ENCODE measurements at places on chromosomes 4 and X. TPM values are rescaled to one million over a fixed set of nuclear protein-coding genes. Genes with fewer than 3 reads are reported as not detected.

The WAS gene
- 41.2 TPM for total RNA-seq

- no peak for DNase-seq
Observed at GRCh38 chr4:100075056-100075455, 115.2 kb downstream of the DDIT4L start.

DNA sequence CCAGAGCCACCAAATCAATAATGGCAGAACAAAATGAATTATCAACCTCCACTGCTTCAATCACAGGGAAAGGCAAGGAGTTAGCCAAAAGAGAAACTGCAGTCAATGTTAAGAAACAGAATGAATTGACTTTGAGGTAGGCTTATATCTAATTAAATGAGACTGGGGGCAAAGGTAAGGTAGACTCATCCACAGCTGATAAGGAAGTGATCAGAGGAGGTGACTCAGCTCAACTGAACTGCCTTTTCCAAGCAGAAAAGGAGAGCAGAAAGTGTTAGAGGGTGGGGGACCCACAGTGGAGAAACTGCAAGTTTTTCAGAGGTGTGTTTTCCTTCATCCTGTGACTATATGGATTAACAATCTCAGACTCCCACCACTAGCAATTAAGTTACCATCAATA is 345.8 kb upstream of the PPARGC1A start:
- DNase-seq = no peak

DNA sequence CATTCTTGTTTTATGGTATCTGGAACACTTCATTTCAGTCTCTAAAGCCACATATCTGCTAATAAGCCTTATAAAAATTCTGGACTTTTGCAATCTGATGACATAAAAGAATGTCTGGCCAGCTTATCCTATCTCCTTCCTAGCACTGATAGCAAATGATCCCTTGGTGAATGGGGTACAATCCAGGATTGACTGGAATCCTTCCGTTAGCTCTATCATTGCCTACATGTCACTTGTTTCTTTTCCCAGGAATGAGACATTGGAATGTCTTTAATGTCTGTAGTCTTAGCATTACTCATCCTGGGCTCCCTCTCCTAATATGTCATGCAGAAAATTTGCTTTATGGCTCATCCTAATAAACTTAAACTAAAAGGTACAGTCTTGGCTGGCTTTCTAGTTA is 14.8 kb upstream of the PABPC4L start:
- no peak for DNase-seq

GRCh38 chrX:1673337-1673736 is 58.5 kb downstream of the ASMT start:
- no peak for DNase-seq

DNA sequence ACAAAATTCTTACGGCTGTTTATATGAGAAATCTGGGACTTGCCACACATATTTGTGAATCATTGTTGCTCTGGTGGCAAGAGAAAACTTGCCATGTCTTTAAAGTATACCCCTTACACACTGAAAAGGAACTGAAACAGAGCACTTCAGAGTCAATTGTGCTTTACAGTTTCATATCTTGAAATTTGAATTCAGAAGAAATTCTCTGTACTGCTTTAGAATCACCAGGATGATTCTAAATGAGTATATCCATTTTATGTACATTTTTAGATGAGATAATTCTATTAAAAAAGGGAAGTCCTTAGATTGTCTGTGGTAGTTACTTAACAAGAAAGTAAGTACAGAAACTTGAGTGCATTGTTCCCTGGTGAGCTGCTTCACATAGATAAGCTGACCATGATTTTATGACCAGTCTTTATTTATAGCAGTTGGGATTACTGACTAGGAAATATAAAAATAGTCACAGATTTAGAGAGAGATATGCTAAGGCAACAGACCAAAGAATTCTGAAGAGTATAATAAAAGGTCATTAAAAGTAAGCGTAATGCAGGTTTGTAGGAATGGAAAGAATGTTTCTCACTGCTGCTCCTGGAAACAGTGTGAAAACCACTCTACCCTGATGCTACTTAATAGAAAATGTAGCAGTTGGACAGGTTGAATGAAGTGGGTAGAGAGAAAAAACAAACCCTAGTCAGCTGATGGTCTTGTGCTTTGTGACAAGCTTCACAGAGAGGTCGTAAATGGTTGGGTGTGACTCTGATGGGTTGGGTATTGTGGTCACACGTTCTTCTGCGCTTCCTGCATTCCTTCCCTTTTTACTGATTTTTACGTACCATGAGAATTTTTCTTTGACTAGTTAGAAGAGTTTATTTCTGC is 41.0 kb downstream of the FNIP2 start:
- peak; percentile 62 for DNase-seq

- DNase-seq = no peak
Observed at GRCh38 chr4:113232194-113232593, 182.7 kb downstream of the ANK2 start.

DNA sequence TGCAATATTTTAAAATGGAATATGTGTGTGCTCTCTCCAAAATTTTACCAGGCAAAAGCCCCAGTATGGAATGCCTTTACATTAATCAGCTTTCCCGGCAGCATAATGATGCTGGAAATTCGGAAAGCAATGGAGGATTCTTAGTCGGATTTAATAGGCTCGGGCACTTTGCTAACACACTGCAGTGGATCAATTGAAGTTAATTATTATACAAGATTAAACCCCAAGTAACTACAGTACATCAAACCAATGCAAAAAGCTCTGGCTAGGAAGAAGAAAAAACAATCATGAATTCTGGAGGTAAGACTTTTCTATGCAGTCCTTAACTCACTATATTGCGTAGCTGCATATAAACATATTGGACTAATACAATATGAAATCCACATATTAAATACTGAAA is 43.6 kb upstream of the GRIA3 start:
- no peak for DNase-seq

The RNF113A gene
- 15.2 TPM for total RNA-seq

The GLOD5 gene
- not detected for total RNA-seq
